SW 1271 (cell line): ENCODE measurements at places on chromosomes 3 and 15.

- no peak for DNase-seq
These were observed 72.2 kb downstream of the LEKR1 start for GRCh38 chr3:156898296-156898880.

DNA sequence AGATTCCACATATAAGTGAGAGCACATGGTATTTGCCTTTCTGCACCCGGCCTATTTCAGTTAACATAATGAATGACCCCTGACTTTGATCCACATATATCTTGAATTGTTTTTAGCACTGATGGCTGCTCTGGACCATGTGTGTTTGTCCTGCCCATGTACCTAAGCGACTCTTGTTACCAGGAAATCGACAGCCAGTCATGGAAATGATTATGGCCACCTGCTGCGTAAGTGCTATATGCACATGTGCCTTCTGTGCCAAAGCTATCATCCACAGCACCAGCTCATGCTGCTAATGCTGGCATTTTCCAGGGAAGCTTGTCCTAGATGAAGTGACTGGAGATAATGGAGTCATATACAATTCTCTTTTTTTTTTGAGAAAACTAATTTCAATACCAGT is 103.7 kb downstream of the PEX5L start:
- no peak for DNase-seq

- DNase-seq: no peak
These were observed 8.2 kb downstream of the TYRO3 start for GRCh38 chr15:41567261-41567660.

DNA sequence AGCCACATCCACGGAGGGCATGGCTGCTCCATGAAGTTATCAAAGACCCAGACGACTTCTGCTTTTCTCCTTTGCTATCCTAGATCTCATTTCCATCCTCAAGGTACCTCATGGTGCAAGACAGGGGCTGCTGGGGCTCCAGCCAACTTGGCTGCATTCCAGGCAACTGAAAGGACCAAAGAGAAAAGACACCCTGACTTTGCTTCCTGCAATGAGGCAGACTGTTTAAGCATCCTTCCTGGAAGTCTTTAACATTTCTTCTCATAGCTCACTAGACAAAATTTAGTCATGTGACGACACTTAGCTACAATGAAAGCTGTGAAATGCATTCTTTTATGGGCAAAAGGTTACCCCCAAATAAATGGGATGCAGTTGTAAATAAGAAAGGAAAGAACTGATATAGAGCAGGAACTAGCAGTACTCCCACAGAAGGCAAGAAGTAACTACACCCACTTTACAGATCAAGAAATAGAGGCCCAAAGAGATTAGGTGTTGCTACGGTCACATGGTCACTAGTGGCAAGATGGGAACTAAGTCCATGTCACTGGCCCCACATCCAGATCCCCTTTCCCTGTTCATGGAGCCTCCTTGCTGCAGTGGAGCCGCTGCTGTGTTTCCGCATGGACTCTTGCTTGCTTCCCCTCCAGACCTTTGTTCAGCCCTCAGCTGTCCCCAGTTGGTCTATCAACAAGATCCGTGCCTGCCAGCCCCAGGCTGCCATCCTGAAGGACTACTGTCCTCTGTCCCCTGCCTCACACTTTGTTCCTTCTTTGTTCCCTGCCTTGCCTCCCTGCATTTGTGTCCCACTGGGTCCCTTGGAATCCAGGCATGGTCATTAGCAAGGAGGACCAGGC is 107.0 kb downstream of the XXYLT1 start:
- no peak for DNase-seq

- no peak for DNase-seq
These were observed 61.4 kb downstream of the WHAMM start for GRCh38 chr15:82870727-82871320.

DNA sequence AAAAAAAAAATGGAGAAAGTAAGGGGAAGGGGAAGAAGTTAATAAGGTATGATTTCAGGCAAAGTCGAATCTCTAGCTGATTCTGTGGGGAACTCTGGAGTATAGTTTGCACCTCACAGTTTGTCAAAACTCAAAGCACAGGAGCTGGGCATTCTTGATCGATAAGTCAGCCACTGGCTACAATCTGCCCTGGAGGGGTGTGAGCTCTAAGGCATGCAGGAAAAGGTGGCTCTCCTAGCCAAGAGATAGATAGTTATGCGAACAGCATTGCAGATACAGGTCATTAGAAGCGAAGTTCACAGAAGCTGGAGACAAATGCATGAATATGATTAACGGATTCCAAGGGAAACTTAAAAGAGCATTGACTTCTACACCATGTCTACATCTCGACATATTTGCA is 952.6 kb downstream of the AGBL1 start:
- DNase-seq: no peak

DNA sequence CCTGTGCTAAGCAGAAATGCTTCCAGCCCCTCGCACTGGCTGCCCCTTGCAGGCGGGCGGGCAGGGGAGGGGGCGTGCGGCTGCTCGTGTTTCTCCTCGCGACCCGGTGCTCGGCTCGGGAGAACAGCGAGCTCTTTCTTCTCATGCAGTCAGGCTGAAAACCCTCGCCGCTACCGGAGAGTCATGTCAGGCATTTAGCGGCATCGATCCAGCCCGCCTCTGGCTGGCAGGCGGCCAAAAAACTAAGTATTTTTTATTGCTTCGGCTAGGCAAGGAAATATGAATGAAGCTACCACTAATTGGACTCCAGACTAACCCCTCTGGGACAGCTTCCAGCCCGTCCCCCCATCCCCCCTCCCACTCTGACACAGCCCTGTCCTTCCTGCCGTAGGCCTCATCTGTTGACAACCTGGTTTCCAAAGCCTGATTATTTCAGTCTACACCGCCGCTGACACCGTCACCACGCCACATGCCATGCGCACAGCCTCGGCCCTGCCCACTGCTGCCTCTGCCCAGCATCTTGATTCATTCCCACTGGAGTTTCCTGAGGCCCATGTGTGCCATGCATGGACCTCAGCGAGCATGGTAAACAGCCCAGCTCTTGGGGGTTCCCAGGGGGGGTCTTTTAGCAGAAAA is 35.3 kb downstream of the TLE3 start:
- DNase-seq: no peak
